ENCODE measurements at places on chromosomes 5 and 9.
A peak's percentile ranks its signal among the peaks of the same experiment; 100 is the strongest.

GRCh38 chr9:133714606-133715294 is 23.4 kb downstream of the SARDH start:
- no peak overlapping the region for H3K4me3 ChIP-seq
- peaks cover 1% of the 10 kb centered on the region for H3K27me3 ChIP-seq
- no peaks in the 10 kb centered on the region for H3K36me3 ChIP-seq

- H3K27ac ChIP-seq, result no peak overlapping the region
- DNase-seq, result no peak
- H3K27me3 ChIP-seq, result peaks cover 44% of the 10 kb centered on the region
- peaks cover 11% of the 10 kb centered on the region for H3K4me1 ChIP-seq
These were observed 30.6 kb downstream of the GFRA3 start for GRCh38 chr5:138243794-138244193.

DNA sequence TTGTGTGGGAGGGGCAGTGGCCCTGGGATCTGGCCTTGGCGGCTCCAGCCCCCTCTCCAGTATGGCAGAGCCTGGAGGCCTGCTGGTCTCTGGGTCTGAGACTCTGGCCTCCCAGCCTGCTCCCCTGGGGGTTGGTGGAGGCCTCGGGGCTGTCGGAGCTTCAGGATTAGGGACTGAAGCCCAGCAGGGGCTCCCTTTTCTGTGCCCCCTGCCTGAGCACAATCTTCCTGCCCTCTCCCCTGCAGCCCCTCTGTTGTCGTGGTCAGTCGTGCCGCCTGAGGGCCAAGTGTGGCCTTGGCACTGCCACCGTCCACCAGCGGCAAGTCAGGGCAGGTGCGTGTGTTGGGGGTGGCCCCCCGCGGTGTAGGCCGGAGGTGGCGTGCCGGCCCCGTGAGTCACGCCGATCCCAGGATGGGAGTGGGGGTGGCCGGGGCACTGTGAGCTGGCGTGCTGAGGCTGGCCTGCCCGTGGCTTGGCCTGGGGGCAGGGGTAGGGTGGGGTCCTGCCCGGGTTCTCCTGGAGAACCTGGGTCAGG is 53.6 kb downstream of the RXRA start:
- peaks cover 9% of the 10 kb centered on the region for H3K4me1 ChIP-seq
- H3K27ac ChIP-seq, result no peak overlapping the region
- H3K36me3 ChIP-seq, result no peaks in the 10 kb centered on the region
- H3K4me3 ChIP-seq, result no peak overlapping the region

- H3K4me3 ChIP-seq, result no peak overlapping the region
- no peak for DNase-seq
- H3K27me3 ChIP-seq, result no peaks in the 10 kb centered on the region
- no peaks in the 10 kb centered on the region for H3K4me1 ChIP-seq
- H3K36me3 ChIP-seq, result no peaks in the 10 kb centered on the region
These were observed 169.0 kb downstream of the DAB2IP start for GRCh38 chr9:121820286-121821005.

- DNase-seq, result no peak
- peaks cover 12% of the 10 kb centered on the region for H3K4me1 ChIP-seq
- H3K27ac ChIP-seq, result no peak overlapping the region
- no peaks in the 10 kb centered on the region for H3K27me3 ChIP-seq
These were observed 19.4 kb downstream of the FXN start for GRCh38 chr9:69054989-69055388.

- H3K27me3 ChIP-seq, result no peaks in the 10 kb centered on the region
- H3K36me3 ChIP-seq, result no peaks in the 10 kb centered on the region
- DNase-seq, result no peak
- H3K4me1 ChIP-seq, result no peaks in the 10 kb centered on the region
These were observed 121.4 kb downstream of the ASTN2 start for GRCh38 chr9:117293206-117294114.

- no peaks in the 10 kb centered on the region for H3K4me1 ChIP-seq
- DNase-seq, result no peak
- H3K27ac ChIP-seq, result no peak overlapping the region
- no peaks in the 10 kb centered on the region for H3K36me3 ChIP-seq
These were observed 2.2 kb downstream of the SGCD start for GRCh38 chr5:156329171-156329611.

GRCh38 chr5:158409507-158409906 is 550.6 kb upstream of the CLINT1 start:
- H3K27me3 ChIP-seq, result peaks cover 4% of the 10 kb centered on the region
- no peak for DNase-seq
- no peak overlapping the region for H3K4me3 ChIP-seq
- H3K4me1 ChIP-seq, result no peaks in the 10 kb centered on the region

- peaks cover 49% of the 10 kb centered on the region for H3K4me1 ChIP-seq
- H3K4me3 ChIP-seq, result peak overlapping the region; percentile 57
- peaks cover 37% of the 10 kb centered on the region for H3K36me3 ChIP-seq
- DNase-seq, result peak; percentile 40
- no peaks in the 10 kb centered on the region for H3K27me3 ChIP-seq
These were observed 12.1 kb downstream of the GALNT10 start for GRCh38 chr5:154202379-154203260.

- peaks cover 11% of the 10 kb centered on the region for H3K27me3 ChIP-seq
- H3K4me1 ChIP-seq, result no peaks in the 10 kb centered on the region
- no peaks in the 10 kb centered on the region for H3K36me3 ChIP-seq
- no peak for DNase-seq
These were observed 22.6 kb upstream of the RNF20 start for GRCh38 chr9:101511009-101511408.

- no peak overlapping the region for H3K4me3 ChIP-seq
- no peaks in the 10 kb centered on the region for H3K36me3 ChIP-seq
- no peaks in the 10 kb centered on the region for H3K27me3 ChIP-seq
- H3K4me1 ChIP-seq, result no peaks in the 10 kb centered on the region
These were observed 272.4 kb downstream of the SLF1 start for GRCh38 chr5:94890907-94891306.

DNA sequence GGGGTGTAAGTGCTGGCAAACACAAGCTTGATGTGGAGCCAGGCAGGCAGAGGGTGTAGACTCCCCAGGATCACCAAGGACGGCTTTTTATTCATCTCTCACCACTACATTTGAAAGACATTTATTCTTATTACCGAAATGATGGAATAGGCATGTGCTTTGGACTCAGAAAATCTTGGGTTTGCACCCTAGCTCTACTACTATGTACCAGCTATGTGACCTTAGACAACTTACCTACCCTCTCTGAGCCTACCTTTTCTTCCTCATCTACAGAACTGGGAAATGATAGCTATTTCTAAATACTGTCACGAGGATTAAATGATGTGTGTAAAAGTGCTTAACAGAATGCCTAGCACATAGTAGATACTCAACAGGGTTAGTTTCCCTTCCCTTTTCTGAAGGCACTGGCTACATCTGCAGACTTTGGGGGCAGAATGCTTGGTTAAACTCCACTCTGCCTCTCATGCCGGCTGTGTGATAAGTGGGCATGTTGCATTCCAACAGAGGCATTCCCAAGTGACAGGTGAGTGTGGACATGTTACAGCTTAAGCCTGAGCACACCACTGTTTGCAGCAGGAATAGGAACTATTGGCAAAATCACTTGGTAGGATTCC is 94.8 kb downstream of the SLC1A3 start:
- no peaks in the 10 kb centered on the region for H3K4me1 ChIP-seq
- no peak overlapping the region for H3K27ac ChIP-seq
- H3K27me3 ChIP-seq, result no peaks in the 10 kb centered on the region
